Left hindlimb (tissue), 1 donor: ENCODE measurements at places on chromosomes 11 and 22.

GRCh38 chr11:30510750-30511149, 75.4 kb downstream of the MPPED2 start:
- no peak for DNase-seq

GRCh38 chr11:75323609-75324008, 27.9 kb downstream of the ARRB1 start:
- DNase-seq: no peak

DNA sequence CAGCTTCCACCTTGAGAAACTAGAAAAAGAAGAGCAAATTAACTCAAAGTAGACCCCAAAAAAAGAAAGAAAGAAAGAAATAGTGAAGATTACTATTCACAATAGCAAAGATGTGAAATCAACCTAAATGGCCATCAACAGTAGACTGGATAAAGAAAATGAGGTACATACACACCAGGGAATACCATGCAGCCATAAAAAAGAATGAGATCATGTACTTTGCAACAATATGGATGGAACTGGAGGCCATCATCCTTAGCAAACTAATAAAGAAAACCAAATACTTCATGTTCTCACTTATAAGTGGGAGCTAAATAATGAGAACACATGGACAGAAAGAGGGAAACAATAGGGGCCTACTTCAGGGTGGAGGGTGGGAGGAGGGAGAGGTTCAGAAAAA, 13.8 kb downstream of the CD3D start:
- no peak for DNase-seq

GRCh38 chr11:120289426-120289825, 35.7 kb upstream of the TLCD5 start:
- DNase-seq: no peak

- DNase-seq: no peak
Observed at GRCh38 chr11:14655435-14655834, 11.8 kb downstream of the PDE3B start.

DNA sequence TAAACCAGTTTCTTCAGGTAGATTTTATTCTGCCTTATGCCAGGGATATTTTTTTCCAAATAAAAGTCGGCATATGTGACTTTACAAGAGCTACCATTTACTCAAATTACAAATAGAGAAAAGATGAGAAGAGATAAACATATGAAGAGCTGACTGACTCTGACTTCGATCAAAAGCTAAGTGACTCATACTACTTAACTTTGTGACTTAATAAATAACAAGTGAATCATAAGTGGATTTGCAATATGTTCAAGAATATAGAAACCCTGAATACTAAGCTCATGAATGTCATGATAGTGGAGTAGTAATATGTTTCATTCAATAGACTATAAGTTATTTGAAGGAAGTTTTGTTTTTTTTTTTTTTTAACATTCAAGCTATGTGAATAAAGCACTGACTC, 130.5 kb upstream of the ANO3 start:
- DNase-seq: no peak

- DNase-seq: peak; percentile 87
Observed at GRCh38 chr11:115408036-115408921, 95.9 kb downstream of the CADM1 start.

DNA sequence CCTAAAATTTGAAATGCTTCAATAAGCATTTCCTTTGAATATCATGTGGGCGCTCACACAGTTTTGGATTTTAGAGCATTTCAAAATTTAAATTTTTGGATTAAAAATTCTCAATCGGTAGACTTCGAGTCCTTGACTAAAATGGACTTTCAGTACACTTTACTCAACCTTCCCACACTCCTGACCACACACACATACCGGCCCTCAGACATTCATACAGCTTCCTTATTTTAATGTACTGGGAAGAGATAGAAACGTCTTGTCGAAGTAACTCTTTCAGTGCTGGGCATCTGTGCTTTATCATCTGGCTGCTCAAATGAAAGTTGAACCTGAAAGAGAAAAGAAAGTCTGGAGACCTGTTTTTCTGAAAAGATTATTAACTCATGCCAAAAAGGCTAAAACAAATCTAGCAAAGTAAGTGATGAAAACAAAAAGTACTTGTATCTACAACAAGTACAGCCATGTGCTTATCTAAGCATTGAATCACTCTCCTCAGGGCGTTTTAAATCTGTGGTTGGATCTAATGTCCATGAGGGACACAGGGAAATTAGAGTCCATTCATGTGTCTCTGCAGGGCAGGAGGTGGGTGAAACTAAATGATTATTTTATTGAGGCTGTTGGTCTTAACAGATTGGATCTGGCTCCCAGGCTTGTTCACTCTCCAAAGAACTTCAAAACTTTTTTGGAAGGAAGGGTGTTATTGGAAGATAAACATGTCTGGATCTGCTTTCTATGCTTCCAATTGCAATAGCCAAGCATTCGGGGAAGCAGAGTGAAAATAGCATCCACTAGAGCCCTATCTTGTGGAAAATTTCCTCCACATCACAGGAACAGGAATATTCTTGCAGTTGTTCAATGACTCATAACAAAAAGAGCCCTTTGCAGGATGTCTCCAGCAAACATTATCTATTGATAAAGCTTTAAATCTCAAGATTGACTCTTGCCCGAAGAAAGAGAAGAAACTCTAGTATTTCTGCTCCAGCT, 47.0 kb downstream of the CARD18 start:
- DNase-seq: no peak

GRCh38 chr22:11253000-11253511, 4274.9 kb upstream of the OR11H1 start:
- DNase-seq: no peak

GRCh38 chr11:69167916-69168691, 12.4 kb downstream of the SMIM38 start:
- DNase-seq: no peak

DNA sequence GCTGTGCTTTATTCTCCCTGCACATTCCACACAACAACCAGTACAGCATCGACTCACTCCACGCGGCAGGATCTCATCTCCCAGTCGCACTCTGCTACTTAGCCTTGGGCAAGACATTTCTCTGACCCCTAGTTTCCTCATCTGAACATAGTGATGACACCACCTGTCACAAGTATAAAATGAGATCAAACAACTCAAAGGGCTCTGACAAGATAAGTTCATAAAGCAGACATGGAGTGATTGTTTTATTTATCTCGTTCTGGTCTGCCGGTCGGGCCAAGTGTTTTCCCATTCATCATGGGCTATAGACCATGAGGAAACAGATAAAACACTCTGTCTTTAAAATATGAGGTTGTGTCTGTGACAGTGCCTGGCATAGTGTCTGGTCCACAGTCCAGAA, 35.0 kb downstream of the DSCAML1 start:
- no peak for DNase-seq

DNA sequence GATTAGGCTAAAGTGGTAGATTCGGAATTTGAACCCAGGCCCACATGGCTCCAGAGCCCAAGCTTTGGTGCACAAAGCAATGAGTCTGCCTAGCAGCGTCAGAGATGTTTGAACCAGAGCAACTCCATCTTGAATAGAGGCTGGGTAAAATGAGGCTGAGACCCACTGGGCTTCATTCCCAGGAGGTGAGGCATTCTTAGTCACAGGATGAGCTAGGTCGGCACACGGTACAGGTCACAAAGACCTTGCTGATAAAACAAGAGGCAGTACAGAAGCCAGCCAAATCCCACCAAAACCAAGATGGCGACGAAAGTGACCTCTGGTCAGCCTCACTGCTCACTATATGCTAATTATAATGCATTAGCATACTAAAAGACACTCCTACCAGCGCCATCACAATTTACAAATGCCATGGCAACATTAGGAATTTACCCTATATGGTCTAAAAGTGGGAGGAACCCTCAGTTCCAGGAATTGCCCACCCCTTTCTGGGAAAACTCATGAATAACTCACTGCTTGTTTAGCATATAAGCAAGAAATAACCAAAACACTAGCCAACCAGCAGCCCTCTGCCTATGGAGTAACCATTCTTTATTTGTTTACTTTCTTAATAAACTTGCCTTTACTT, 40.3 kb upstream of the DAGLA start:
- DNase-seq: no peak

GRCh38 chr11:23473782-23474181, 613.5 kb upstream of the CCDC179 start:
- DNase-seq: no peak

DNA sequence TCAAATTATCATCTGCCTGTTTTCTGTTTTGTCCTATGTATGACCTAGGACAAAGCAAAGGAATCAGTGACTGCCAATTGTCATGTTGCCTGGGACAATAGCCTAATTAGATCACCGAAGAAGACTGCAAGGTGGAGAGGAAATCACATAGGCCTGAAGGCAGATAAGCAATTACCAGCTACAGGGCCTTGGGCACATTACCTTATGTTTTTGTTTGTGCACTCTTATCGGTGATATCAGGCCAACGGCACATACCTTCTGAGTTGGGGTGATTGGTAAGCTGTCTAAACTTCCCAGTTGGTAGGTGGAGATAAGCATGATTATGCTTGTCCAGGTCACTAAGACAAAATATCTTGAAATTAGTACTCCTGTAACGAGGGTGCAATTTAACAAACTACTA, 58.1 kb upstream of the FAM181B start:
- no peak for DNase-seq

DNA sequence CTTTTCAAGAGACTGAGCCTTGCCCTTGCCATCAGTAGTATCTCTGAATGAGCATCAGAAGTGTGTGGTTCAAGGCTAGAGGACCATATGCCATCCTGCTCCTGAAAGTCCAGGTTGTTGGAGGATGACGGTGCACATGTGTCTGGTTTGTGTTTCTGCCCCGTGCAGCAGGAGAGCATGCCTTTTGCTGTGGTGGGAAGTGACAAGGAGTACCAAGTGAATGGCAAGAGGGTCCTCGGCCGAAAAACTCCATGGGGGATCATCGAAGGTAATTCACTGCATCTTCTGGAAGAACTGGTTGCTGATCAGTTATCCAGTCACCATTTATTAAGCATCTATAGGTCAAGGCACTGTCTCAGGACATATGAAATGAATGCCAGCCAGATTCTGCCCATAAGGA, 6.1 kb upstream of the WBP2NL start:
- no peak for DNase-seq

GRCh38 chr11:28984231-28984630, 876.0 kb downstream of the METTL15 start:
- no peak for DNase-seq

DNA sequence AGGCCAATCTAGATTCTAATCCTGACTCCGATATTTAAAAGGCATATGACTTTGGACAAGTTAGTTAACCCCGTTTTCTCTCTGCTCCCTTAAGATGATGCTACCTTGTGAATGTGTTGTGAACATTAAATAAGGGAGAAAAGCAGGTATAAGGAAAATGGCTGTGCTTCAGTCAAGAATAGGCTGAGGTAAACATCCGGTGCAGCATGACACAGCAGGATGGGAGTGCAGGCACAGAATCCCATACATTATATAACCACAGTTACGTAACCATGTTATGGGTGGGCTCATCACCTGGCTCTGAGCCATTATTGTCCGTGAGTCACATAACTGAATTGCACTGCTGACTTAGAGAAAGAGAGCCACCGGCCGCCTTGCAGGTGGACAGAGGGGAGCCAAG, 382.2 kb upstream of the ANO5 start:
- no peak for DNase-seq

DNA sequence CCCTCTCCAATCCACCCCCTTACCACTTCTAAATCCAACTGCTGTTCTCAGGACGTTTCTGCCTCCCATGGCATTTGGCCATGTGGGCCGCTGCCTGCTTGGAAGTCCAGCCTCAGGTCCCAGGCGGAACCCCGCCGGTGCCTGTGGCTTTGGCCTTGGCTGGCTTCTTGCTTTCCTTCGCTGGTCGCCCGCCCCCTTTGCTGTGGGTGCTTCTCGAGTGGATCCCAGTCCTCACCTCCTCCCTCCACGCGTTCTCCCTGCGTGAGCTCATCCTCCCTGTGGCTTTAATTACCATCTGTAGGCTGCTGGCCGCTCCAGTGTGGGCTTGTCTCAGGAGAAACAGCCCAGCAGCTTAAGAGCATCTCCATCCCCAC, 111.7 kb downstream of the NECTIN1 start:
- no peak for DNase-seq

DNA sequence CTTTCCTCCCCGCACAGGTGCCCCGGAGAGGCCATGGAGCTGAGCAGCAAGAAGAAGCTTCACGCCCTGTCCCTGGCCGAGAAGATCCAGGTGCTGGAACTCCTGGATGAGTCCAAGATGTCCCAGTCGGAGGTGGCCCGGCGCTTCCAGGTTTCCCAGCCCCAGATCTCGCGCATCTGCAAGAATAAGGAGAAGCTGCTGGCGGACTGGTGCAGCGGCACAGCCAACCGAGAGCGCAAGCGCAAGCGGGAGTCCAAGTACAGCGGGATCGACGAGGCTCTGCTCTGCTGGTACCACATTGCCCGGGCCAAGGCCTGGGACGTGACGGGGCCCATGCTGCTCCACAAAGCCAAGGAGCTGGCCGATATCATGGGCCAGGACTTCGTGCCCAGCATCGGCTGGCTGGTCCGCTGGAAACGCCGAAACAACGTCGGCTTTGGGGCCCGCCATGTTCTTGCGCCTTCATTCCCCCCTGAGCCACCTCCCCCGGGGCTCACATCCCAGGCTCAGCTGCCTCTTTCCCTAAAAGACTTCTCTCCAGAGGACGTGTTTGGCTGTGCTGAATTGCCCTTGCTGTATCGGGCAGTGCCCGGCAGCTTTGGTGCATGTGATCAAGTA, 1.3 kb downstream of the TIGD3 start:
- DNase-seq: peak; percentile 44

DNA sequence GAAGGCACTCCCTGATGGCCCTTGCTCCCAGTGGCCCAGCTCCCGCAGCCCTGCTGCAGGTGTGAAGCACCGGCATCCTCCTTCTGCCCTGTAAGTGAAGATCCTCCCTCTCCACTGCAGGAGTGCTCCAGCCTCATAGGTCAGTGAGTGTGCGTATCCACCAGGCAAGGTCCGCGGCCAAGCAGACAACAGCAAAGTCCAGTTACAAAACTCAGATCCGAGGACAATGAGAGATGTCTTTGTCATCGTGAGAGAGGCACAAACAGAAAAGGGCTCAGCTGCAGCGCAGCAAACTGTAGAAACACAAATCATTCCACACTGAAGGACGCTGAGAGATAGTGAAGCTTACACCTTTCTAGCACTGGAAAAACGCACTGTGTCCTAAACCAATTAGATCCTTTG, 46.1 kb downstream of the MYH9 start:
- no peak for DNase-seq

GRCh38 chr22:29944339-29944738, 61.4 kb downstream of the MTMR3 start:
- no peak for DNase-seq
